T-cell (primary cell): ENCODE measurements at places on chromosomes 16 and 17.

DNA sequence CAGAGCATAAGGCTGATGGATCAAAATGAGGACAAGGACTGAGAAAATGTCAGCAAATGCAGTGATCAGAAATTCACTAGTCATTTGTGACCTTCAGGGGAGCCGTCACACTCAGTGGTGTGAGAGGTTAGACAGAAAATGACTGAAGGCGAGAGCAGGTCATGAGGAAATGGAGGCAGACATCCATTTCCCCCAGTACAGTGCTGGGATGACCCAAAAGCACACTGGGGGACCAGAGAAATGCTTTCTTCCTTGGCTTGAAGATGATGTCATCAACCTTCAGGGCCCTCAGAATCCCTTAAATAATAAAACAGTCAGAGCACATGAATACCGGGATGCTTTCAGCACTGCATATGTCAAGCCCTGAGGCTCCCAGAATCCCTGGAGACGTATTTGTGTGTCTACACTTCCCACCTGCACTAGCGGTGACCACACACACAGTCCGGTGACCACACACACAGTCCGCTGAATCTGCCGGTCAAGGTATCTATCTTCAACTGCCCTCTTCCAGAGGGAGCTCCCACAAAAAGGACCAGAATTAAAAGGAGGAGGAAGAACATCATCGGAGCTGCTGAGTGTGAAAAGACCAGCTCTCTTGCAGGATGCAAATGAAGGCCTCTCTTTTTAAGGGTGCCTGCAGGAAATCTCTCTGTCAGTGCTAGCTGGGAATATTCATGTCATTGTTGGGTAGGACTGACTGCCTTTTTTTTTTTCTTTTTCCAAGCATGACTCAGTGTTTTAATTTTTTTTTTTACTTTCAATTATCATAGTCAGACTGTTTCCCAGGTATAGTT is 8.2 kb downstream of the UBE2O start:
- DNase-seq: no peak

DNA sequence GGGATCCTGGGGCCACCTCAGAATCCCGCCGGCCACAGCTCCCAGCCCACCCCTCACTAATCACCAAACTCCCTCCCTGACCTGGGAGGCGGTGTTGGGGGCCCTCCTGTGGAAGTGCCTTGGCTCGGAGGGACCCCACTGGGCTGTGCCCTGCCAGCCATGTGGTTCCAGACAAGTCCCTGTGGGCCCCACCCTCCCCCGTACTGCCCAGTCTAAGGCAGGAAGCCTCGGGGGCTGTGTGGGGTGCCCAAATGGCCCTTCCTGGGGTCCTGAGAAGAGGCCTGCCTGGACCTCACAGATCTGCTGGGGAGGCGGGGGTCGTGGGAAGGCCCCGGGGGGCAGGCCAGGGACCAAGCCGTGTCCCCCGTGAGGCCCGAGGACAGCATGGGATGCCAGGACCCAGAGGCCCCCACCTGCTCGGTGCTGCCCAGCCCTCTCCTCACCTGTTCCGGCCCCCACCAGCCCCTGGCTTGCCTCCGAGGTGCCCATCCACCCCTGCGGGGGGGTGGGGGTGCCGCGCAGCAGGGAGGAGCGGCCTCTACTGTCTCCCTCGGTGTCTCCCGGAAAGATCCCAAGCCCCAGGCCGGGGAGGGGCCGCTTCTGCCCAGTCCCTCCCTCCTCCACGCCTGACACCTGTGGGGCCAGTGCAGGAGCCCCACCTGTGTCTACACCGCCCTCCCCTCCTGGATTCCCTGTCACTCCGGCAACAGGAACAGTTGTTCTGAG is 9.3 kb upstream of the KREMEN2 start:
- DNase-seq: no peak

GRCh38 chr16:48612611-48613010 is 2.6 kb upstream of the N4BP1 start:
- DNase-seq: no peak

DNA sequence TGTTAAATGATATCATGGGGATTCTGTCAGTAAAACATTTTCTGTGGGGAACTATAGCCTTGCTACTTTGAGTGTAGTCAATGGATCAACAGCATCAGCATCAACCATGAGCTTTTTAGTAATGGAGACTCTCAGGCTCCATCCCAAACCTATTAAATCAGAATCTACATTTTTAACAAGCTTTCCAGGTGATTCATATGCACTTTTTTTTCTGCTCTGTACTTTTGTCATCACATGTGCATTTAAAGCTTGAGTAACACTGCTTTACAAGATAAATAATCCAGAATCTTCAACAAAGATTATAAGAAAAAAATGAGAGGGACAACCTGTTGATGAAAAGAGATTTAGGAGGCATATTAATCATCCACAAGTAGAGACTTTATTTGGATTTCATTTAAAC is 23.5 kb downstream of the NUP93 start:
- DNase-seq: no peak

DNA sequence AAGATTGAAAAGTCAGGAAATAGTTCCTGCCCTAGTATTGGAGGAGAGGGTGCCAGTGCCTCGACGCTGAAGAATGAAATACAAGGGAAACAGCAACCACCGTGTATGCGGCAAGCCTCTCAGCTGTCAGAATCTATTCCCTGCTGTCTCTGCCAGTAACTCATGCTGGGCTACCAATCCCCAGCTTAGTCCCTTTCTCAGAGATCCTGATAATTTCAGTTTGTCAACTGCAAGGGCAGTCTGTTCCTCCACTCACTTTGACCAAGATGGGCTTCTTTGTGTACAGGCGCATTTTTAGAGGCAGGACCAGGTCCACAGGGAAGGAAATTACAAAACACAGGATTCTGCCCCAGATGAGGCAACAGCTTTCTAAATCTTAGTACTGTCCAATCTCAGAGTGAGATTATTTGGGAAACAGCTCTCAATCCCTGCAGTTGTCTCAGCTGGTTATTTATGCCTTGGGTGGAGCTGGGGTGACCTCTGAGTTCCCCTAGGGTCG is 1.3 kb downstream of the NQO1 start:
- DNase-seq: no peak
